ENCODE measurements at places on chromosomes 12 and 14.

DNA sequence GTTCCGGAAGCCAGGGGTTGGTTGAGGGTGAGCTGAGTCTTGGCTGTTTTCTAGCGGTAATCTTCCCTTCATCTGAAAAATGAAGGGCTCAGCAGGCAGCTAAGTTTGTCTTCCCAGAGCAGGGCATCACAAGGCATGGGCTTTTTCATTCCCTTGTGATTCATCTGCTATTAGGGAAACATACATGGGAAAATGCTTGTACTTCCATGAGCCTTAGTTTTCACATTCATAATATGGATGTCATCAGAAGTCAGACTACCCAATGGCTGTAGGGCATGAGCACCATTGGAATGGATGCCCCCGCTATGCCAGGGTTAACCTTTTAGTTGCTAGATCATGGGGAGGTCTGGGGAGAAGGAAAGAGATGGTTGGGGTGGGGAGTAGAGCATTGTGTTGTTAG, 18.7 kb downstream of the HELB start:
- no peak for DNase-seq

DNA sequence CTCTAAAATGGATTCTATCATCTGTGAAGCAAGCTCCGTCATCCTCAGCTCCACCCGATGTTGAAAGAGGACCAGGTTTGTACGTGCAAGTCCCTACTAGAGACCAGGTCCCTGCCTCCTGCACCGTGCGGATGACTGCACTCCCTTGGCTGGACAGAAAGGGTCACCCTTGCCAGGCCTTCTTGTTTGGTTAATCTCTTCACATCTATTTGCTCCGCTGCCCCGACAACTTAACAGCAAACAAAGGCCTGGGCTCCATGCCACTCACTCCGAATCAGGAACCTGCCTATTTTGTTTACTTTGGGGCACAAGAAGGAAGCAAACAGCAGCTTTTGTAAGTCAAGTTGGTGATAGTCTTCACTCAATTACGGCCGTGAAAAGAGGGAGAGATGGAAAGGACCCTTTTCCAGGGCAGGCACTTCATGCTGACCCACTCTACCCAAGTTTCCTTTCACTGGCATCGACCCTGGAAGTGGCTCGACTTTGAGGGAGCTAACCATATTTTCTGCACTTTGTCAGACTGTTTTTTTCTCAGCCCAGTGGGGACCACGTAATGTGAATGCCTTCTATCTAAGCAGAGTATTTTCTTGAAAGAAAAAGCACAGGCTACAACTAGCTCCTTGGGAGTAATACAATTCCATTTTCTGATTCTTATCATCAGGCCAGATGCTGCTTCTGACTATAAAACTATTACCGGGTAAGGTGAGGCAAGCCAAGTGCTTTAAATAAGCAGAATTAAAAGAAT, 202.6 kb downstream of the FOXN3 start:
- DNase-seq: no peak

- no peak for DNase-seq
Measured at GRCh38 chr14:96674121-96674520, 123.1 kb upstream of the VRK1 start.

GRCh38 chr12:13142747-13143146, 39.3 kb upstream of the GSG1 start:
- DNase-seq: no peak
